ENCODE measurements at places on chromosomes 4 and X. TPM values are rescaled to one million over a fixed set of nuclear protein-coding genes. Genes with fewer than 3 reads are reported as not detected.

GRCh38 chrX:130575831-130576389, 174.1 kb downstream of the RBMX2 start:
- H3K27ac ChIP-seq, result no peak overlapping the region
- H3K4me1 ChIP-seq, result no peaks in the 10 kb centered on the region
- H3K4me3 ChIP-seq, result no peak overlapping the region
- peak; percentile 20 for DNase-seq
- peaks cover 6% of the 10 kb centered on the region for H3K27me3 ChIP-seq
- H3K36me3 ChIP-seq, result no peaks in the 10 kb centered on the region

The SLC10A7 gene
- total RNA-seq, result 14.1 TPM

The EDA gene
- total RNA-seq, result 3.0 TPM

DNA sequence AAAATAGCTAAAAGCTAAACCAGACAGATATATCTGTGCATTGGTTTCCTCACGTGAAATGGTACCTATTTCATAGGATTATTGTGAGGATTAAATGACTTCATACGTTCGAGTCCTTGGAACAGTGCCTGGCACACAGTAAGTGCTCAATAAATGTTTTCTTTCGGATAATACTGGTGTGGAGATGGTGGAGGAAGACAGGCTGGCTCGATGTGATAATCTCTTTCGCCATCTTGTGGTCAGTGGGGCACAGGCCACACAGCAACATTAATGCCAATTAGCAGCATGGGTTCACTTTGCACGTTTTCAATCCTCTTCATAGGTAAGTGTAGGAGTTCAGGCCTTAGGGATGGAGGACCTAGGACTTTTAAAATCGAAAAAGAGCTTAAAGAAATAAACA, 9.3 kb downstream of the PAGE4 start:
- no peaks in the 10 kb centered on the region for H3K4me1 ChIP-seq
- no peak overlapping the region for H3K4me3 ChIP-seq
- no peak for DNase-seq
- H3K36me3 ChIP-seq, result no peaks in the 10 kb centered on the region

DNA sequence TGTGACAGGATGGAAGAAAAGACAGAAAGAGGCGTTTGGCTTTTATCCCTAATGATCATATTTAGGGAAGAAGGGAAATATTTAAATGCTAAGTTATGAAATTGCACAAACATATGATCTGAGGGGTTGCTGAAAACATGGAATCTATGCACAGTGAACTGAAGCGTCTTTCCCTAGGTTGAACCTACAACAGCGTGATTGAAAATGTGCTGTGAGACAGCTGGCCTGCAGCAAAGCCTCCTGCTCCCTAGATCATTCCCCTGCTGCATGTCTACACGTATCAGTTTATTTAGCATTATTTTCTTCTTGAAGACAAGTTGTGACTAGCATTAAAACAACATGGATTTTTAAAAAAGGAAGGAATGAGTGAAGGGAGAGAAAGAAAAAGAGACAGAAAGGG, 272.5 kb upstream of the TRAM1L1 start:
- no peak overlapping the region for H3K27ac ChIP-seq
- H3K4me3 ChIP-seq, result no peak overlapping the region
- no peaks in the 10 kb centered on the region for H3K27me3 ChIP-seq
- H3K4me1 ChIP-seq, result no peaks in the 10 kb centered on the region

GRCh38 chr4:47002580-47002979, 9.2 kb upstream of the GABRA4 start:
- no peak for DNase-seq
- peaks cover 6% of the 10 kb centered on the region for H3K27me3 ChIP-seq
- H3K4me1 ChIP-seq, result no peaks in the 10 kb centered on the region
- H3K27ac ChIP-seq, result no peak overlapping the region
- H3K36me3 ChIP-seq, result no peaks in the 10 kb centered on the region
- H3K4me3 ChIP-seq, result no peak overlapping the region

- H3K4me1 ChIP-seq, result peaks cover 19% of the 10 kb centered on the region
- DNase-seq, result no peak
- H3K27ac ChIP-seq, result no peak overlapping the region
- H3K4me3 ChIP-seq, result no peak overlapping the region
Measured at GRCh38 chrX:132393992-132394391, 94.8 kb downstream of the MBNL3 start.

The BBS12 gene
- total RNA-seq, result 4.6 TPM
